ENCODE measurements at places on chromosomes 2 and 18.

- no peak for DNase-seq
These were observed 93.8 kb downstream of the FIGN start for GRCh38 chr2:163641986-163642385.

DNA sequence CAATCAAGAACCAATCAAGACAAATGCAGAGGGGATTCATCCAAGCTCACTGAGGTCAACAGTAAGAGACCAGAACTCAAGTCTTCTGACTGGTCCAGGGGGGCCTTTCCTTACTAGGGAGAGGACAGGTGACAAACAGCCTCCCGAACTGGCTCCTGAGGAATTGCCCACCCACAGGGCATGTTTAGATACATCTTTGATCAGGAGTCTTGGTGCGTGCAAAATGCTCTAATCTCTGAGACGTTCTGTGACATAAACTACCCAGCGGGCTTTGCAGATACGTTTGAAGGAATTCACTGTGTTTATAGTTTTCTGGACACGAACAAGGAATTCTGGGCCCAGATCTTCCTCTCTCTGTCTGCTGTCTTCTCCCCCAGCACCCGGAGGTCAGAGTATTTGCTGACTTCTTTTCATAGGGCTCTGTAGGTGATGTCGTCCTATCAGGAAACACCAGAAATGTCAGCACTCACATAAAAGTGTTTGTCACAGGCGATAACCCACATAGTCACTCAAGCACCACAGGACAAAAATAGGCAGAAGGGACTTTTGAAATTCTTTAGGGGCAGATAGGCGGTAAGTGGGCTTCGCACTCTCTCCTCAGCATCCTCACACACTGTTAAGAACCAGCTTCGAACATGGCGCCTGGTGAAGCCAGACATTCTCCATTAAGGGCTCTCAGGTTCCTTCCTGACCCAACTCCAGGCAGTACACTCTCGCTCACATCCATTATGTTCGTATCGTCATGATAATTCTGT lies 349.0 kb downstream of the CYRIA start:
- DNase-seq, result no peak

- DNase-seq, result no peak
These were observed 61.6 kb downstream of the COPS8 start for GRCh38 chr2:237147317-237147716.

DNA sequence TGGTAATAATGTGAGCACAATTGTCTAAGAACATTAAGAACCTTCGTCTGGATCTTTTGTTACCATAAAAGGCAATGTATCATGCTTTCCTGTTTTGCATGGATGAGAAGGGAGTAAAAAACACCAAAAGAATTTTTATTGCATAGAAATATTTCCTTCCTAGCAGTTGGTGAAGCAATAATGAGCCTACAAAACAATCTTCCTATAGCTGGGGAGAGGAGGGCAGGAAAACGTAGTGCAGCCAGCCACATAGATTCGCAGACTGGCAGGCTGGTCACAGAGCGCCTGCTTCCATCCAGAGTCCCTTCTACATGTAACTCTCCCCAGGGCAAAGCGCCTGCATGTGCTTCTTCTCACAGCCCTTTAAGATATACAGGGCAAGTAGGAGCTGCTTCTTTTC lies 190.4 kb downstream of the BABAM2 start:
- DNase-seq, result no peak

GRCh38 chr18:61528961-61529360 lies 195.7 kb downstream of the CDH20 start:
- no peak for DNase-seq

GRCh38 chr18:48879008-48879431 lies 71.7 kb downstream of the SMAD7 start:
- no peak for DNase-seq

GRCh38 chr2:236988690-236989624 lies 96.7 kb upstream of the COPS8 start:
- DNase-seq, result no peak

- DNase-seq, result no peak
These were observed 5.3 kb downstream of the ABHD1 start for GRCh38 chr2:27128668-27129571.

- DNase-seq, result no peak
These were observed 412.8 kb downstream of the CMPK2 start for GRCh38 chr2:6452702-6453481.

DNA sequence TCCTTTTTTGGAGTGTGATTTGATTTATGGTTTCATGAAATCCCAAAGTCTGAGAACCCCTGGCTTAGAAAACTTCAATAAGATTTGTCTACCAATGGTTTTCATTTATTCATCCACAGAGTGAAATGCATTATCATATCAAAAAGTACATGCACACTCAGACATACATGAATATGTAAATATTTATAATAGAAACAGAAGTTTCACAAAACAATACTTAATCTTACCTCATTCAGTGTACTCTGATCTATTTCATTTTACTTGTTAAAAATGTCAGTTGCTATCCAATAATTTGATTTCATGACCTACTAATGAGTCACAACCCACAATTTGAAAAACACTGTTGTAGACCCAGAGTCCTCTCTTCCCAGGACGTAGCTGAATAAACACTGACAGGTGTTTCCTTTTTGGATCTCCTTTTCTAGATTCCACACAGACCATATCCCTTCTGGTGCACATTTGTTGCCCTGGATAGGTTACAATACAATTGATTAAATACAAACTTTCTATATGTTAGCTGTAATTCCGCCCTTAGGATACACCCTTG lies 10.4 kb upstream of the CAVIN2 start:
- no peak for DNase-seq

GRCh38 chr2:223488814-223489213 lies 113.3 kb downstream of the SCG2 start:
- no peak for DNase-seq

- DNase-seq, result no peak
These were observed 378.8 kb downstream of the SLC4A3 start for GRCh38 chr2:220006152-220006621.

DNA sequence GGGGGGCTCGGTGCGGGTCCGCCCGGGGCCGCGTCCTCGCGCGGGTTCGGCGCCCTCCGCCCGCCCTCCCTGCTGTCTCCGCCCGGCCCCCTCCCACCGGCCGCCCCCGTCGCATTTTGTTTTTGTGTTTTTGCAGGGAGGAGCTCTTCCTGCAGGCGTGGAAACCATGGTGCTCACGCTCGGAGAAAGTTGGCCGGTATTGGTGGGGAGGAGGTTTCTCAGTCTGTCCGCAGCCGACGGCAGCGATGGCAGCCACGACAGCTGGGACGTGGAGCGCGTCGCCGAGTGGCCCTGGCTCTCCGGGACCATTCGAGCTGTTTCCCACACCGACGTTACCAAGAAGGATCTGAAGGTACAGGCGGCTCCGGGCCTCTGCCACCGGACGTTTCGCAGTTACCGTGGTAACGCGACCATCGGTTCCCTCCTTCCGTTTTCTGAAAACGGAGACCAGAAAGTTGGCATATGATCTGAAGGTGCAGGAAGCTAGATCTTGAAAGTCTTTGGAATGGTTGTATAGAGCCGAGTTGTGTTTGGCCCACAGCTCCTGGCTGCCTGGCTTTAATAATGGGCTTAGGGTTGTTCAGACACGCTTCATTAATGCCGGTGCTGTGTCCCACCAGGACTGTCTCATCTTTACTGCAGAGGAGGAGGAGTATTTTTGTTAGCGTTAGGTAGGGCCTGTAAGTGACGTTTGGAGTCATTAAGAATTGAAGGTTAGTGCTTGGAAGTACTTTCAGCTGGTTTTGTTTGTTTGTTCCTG lies 891 bp downstream of the KDM3A start:
- DNase-seq, result peak; percentile 70

DNA sequence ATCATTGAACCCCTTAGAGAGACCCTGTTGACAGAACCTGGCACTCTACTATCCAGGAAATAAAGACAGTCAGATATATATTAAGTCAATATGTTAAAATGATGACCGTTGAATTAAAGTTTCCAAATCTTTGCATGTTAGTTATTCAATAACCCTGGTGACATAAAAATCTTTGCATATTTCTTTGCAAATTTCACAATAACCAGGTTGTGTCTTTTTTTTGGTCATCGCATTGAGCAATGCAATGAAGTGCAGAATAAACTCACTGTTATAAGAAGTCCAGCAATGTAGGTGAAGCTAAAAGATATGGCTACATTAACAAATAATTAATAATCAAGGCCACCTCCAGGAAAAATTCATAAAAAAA lies 596.9 kb downstream of the NYAP2 start:
- no peak for DNase-seq

DNA sequence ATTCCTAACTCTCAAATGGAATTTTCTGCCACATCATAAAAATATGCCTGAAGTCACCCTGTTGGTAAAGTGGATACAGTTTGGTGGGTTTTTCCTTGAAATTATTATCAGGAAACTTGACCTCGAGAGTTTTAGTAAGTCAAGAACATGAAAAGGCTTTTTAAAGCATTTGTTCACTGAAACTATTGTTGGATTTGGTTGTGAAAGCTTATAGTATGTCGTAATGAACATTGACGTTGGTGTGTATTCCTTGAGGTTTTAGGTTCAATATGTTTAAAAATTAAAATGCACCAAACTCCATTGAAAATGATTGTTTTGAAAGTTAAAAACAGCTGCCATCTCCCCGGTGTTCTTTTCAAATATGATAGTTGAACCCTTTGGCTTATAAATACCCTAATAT lies 30.8 kb downstream of the AOX1 start:
- no peak for DNase-seq

GRCh38 chr2:138572318-138572717 lies 70.7 kb downstream of the SPOPL start:
- DNase-seq, result no peak

- DNase-seq, result no peak
These were observed 161.8 kb downstream of the DCDC2C start for GRCh38 chr2:3864943-3865865.

DNA sequence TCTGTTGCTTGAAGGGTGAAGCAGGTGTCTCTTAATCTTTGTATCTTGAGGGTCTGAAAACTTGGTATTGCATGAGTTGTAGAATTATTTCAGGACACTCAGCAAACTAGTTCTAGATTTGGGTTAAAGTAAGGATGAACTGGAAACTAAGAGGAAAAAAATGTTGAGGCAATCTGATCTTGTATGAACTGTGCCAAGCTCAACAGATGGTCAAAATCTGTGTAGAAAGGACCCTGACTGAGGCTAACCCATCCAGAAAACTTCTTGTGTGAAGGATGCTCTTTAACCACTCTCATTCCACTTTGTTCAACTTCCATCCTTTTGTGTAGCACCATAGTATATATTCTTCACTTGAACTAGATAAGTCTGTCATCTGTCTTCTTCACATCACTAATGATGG lies 861.7 kb downstream of the SLC4A3 start:
- no peak for DNase-seq

GRCh38 chr2:185433824-185434223 lies 304.8 kb upstream of the FSIP2 start:
- no peak for DNase-seq

GRCh38 chr2:85156153-85156552 lies 23.0 kb downstream of the TCF7L1 start:
- DNase-seq, result no peak

DNA sequence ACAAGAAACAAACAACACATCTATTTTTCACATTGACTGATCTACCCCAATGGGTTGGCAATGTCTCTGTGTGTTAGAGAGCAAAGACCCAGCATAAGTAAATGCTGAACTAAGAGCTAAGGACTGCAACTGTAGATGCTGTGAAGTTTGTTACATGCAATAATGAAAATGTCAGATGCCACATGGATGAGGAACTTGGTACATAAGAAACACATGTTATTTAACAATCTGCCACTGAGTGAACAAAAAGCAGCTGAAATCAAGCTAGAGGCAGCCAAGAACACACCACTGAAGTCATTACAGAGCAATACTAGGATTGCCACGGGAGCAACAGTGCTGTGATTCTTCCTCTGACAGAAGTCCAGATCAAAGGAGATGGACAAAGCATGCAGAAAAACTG lies 389.4 kb downstream of the CDH2 start:
- no peak for DNase-seq

DNA sequence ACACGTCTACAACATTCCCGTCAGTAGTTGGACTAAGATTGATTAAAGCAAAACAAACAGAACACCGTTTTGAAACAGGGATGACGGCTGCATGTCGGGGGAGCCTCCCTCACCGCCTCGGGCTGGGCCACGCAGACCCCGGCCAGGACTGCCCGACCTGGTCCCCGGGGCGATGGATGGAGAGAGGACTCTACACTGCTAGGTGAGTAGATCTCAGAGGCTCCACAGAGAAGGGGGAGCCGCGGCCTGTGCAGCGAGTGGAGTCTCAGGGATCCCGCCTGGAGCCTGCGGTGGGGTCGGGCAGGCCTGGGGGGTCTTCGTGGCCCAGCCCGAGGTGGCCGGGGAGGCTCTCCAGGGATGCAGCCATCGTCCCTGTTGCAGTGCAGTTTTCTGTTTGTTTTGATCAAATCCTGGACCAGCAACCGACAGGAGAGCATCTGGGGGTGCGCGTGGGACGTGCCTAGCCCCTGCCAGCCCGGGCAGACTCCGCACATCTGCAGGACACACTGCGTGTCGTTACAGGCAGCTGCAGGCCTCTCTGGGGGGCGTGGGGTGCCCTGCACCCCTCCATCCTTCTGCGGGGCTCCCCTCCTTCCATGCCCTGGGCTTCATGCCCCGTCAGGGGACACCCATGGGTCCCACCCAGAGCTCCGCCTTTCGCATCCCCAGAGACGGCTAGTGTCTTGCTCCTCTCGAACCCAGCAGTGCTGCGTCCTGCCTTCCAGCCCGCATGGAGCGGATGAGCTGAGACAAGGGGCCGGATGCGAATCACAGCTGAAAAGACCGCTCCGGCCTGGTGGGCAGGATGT lies 143.6 kb downstream of the RTP5 start:
- no peak for DNase-seq

DNA sequence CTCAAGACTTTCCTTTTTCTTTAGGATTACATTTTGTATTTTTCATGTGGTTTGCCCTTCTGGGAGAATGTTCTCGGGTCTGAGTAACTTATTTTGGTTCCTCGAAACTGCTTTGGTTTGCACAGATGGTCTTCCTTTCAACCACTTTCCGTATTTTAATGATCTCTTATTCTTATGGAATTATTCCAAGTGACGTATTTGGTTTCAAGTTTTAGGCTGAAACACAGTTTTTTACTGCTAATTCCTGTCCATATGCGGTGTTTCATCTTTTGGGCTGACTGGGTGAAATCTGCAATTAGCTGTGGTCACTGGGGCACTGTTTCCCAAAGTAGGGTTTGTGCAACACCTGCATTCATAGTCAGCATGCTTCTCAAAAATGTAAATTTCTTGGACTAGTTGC lies 122.7 kb downstream of the CAPN13 start:
- DNase-seq, result no peak

DNA sequence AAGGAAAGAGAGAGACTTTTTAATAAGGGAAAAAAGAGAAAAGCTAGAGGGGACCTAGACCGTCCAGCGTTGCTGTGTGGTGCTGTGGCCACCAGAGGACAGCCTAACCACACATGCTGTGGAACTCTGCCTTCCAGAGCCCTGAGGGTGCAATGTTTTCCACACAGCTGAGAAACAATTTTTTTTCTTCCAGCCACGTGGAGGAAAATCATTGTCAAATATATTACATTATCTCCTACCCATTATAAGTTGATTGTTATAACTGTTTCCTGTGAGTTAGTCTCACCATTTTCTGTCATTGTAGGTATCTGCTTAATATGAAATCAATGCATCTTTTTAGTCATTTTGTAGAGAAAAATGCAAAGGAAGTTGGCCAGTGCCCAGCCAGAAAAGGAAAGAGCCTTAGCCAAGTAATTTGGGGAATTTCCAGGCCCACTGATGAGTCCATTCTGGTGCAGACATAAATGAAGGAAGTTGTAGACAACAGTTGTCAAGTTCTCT lies 5.9 kb upstream of the MRPL19 start:
- peak; percentile 32 for DNase-seq

GRCh38 chr2:182372661-182373060 lies 54.2 kb downstream of the PDE1A start:
- DNase-seq, result no peak

- no peak for DNase-seq
These were observed 60.5 kb upstream of the ZNG1B start for GRCh38 chr2:113376913-113377445.

GRCh38 chr18:43160509-43160908 lies 45.0 kb upstream of the RIT2 start:
- no peak for DNase-seq

All from naive thymus-derived CD4-positive, alpha-beta T cell (primary cell).